ENCODE measurements at places on chromosomes 3 and 15. TPM values are rescaled to one million over a fixed set of nuclear protein-coding genes. Genes with fewer than 3 reads are reported as not detected.

DNA sequence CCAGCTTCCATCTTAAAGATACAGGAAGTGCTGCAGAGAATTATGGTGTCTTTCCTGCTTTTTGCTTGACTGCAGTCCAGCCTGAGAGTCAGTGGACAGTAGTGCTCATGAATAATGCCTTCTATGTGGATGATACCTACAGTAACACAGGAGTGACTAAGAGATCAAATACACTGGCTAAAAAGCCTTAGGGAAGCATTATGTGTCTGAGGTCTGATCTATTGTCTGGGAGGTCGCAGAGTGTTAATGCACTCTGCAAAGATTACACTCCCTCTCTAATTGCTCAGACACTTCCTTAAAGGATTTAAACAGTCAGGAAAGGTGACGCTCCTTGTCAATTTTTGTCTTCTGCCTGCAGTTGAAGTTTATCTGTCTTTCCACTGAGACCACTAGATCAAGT, 183.6 kb downstream of the MCTP2 start:
- no peak for DNase-seq

DNA sequence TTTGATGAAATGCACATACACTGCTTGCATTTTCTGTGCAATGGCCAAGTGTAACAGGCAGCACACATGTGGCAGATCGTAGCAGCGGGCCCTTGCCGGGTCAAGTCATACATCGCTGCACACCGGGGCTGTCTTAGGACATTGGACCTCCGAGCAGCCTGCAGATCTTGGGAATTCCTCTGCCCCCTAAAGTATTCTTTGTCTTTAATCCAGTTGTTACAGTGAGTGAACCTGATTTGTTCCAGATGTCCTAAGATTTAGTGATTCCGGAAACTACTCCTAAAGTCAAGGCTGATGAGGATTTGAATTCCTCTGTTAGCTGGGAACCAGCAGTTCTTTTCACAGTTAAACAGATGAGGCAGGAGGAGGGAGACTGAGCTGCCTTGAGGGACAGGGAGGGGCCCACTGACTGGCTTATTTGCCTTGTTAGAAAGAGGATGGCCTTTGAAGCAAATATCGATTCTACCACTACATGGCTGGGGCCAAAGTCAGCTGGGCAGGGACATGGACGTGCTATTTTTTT, 190.7 kb upstream of the CTDSPL start:
- peak; percentile 41 for DNase-seq

DNA sequence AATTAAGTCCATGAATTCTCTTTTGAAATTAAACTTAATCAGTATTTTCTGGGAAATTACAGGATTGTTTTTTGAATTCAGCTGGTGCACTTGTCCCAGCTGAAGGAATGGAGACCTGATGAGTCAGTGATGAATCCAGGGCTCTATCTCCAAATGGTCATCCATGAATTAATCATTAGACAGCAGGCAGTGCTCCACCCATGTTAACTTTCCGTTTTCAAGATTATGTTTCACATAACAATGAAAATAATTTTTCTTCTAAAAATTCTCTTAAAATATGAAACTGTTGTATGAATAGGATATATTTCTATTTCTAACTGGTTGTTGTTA, 13.9 kb upstream of the PAQR9 start:
- DNase-seq, result no peak

- peak; percentile 66 for DNase-seq
Measured at GRCh38 chr3:126355777-126356372, 1.3 kb downstream of the KLF15 start.

Gene AP4E1
- 19.2 TPM for total RNA-seq

DNA sequence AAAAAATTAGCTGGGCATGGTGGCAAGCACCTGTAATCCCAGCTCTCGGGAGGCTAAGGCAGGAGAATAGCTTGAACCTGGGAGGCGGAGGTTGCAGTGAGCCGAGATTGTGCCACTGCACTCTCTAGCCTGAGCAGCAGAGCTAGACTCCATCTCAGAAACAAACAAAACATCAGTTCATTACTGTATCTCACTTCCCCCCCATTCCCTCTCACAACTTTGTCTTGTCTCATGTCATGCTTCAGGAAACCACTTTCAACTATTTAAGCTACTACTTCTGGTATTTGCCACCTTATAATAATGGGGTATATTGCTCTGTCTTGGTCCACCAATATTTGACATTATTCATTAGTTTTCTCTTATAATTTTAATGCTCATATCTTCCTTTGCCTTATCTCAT, 26.2 kb downstream of the PIK3CA start:
- no peak for DNase-seq
